PC-9 (cell line): ENCODE measurements at places on chromosomes 5 and 9. TPM values are rescaled to one million over a fixed set of nuclear protein-coding genes. Genes with fewer than 3 reads are reported as not detected.
A peak's percentile ranks its signal among the peaks of the same experiment; 100 is the strongest.

GZMA gene
- not detected in 2 replicates for total RNA-seq

TMEM267 gene
- total RNA-seq = 22.0 and 30.2 TPM in 2 replicates

DNA sequence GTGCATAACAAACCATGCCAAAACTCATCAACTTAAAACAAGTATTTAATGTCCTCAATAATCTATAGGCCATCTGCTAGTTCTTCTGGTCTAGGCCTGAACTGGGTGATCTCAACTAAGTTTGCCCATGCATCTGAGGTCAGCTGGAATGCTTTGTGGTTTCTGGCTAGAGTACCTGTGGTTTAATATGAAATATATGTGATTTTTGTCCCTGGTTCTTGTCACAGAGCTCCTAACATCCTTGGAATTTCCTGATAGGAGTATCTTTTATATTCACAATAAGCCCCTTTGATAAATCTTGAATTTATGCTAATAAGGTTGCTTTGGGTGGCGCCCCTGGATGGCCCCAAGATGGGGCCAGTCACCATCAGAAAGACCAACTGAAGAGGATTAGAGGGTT is 535.9 kb downstream of the DNAH5 start:
- no peaks in the 10 kb centered on the region for H3K4me1 ChIP-seq
- H3K27me3 ChIP-seq = no peaks in the 10 kb centered on the region
- no peak overlapping the region for H3K27ac ChIP-seq
- no peaks in the 10 kb centered on the region for H3K36me3 ChIP-seq

DNA sequence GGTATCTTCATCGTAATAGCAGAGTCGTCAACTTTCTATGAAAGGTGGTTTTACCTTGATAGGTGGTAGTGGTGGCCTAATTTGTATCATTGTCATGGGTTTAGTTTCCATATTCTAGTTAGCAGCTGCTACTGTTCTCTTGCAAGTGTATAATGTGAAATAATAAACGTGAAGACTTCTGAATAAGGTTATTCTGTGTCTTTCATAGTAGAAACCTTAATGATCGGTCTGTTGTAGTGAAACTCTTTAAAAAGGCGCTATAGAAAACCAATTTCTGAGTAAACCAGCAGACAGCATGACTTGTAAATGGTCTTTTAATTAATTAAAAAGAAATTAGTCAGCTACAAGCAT is 1.6 kb downstream of the SET start:
- no peaks in the 10 kb centered on the region for H3K27me3 ChIP-seq
- H3K4me1 ChIP-seq = peaks cover 39% of the 10 kb centered on the region
- H3K27ac ChIP-seq = peak overlapping the region; percentile 56
- no peak for DNase-seq
- peaks cover 50% of the 10 kb centered on the region for H3K36me3 ChIP-seq
- peak overlapping the region; percentile 80 for H3K4me3 ChIP-seq

GRCh38 chr9:89418882-89419640 is 78.9 kb downstream of the SEMA4D start:
- no peak overlapping the region for H3K27ac ChIP-seq
- no peaks in the 10 kb centered on the region for H3K36me3 ChIP-seq
- H3K27me3 ChIP-seq = no peaks in the 10 kb centered on the region
- no peaks in the 10 kb centered on the region for H3K4me1 ChIP-seq

- H3K27ac ChIP-seq = no peak overlapping the region
- DNase-seq = no peak
- peaks cover 20% of the 10 kb centered on the region for H3K4me1 ChIP-seq
- H3K36me3 ChIP-seq = no peaks in the 10 kb centered on the region
- no peak overlapping the region for H3K4me3 ChIP-seq
- H3K27me3 ChIP-seq = no peaks in the 10 kb centered on the region
These were observed 148.9 kb downstream of the ARHGAP26 start for GRCh38 chr5:142918959-142919635.

GRCh38 chr9:96258967-96259366 is 43.0 kb downstream of the HSD17B3 start:
- H3K4me3 ChIP-seq = no peak overlapping the region
- H3K36me3 ChIP-seq = no peaks in the 10 kb centered on the region
- no peaks in the 10 kb centered on the region for H3K4me1 ChIP-seq
- H3K27ac ChIP-seq = no peak overlapping the region

GRCh38 chr5:40675396-40676133 is 4.2 kb upstream of the PTGER4 start:
- no peaks in the 10 kb centered on the region for H3K36me3 ChIP-seq
- no peak overlapping the region for H3K4me3 ChIP-seq
- DNase-seq = no peak
- no peaks in the 10 kb centered on the region for H3K27me3 ChIP-seq
- peaks cover 24% of the 10 kb centered on the region for H3K4me1 ChIP-seq

- no peak for DNase-seq
- H3K27me3 ChIP-seq = no peaks in the 10 kb centered on the region
- peaks cover 13% of the 10 kb centered on the region; the same call in 1 of the 2 replicates for H3K4me1 ChIP-seq
- no peak overlapping the region for H3K4me3 ChIP-seq
- H3K27ac ChIP-seq = no peak overlapping the region
These were observed 4.7 kb upstream of the TMEM210 start for GRCh38 chr9:137176302-137177182.

DNA sequence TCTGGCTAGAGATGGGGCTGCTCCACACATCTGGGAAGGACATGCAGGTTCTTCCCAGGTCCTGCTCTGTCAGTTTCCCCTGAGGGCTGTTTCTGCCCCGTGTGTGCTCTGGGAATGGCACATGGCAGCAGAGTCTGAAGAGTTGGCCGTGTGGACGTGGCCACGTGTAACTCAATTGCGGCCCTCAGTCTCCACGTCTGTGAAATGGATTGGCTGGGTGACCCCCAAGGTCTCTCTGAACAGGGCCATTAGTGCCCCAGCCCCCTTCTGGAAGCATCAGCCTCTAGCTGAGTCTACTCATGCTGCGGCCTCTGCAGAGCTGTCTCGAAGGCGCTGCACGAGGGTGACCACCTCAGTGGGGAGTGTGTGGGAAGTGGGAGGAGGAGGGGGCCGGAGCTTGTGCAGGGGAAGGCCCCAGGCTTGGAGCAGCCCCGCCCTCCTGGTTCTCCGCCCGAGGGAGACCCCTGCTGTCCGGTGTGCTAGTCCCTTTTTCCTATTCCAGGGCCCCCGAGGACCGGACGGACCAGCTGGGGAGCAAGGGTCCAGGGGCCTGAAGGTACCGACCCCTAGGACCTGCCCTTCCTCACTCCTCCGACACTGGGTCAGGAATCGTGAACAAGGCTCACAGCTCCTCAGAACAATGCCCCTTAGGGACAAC is 58.9 kb upstream of the ORM1 start:
- no peak overlapping the region for H3K4me3 ChIP-seq
- H3K27me3 ChIP-seq = peaks cover 25% of the 10 kb centered on the region
- H3K4me1 ChIP-seq = no peaks in the 10 kb centered on the region
- H3K36me3 ChIP-seq = no peaks in the 10 kb centered on the region
- no peak for DNase-seq

- no peaks in the 10 kb centered on the region for H3K36me3 ChIP-seq
- DNase-seq = no peak
- no peaks in the 10 kb centered on the region for H3K4me1 ChIP-seq
- H3K27me3 ChIP-seq = 0 out of 2 replicates have a peak, but pooled peaks cover 5% of the 10 kb centered on the region
These were observed 457.1 kb downstream of the DTWD2 start for GRCh38 chr5:118531276-118531675.

DNA sequence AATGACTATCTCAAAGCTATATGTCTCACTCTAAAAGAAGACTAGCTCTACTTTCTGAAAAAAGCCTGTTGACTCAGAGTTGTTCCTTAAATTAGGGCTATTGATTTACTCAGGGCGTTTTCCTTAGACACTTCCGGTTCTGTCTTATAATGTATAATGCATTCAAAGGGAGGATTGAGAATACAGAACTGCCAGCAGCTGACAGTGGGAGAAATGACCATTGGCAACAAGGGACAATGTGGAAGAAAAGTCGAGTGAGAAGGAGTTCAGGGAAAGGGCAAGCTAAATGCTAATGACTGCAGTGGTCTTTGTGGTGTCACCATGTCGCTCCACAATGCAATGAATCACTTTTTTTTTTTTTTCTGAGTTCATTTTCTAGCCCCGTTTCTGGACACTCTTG is 65.7 kb upstream of the ANKH start:
- DNase-seq = no peak
- no peak overlapping the region for H3K4me3 ChIP-seq
- H3K27me3 ChIP-seq = peaks cover 20% of the 10 kb centered on the region; the same call in 1 of the 2 replicates
